ENCODE measurements at places on chromosomes 12 and 14. TPM values are rescaled to one million over a fixed set of nuclear protein-coding genes. Genes with fewer than 3 reads are reported as not detected.

TEX22 gene
- 3.5 TPM for total RNA-seq

DNA sequence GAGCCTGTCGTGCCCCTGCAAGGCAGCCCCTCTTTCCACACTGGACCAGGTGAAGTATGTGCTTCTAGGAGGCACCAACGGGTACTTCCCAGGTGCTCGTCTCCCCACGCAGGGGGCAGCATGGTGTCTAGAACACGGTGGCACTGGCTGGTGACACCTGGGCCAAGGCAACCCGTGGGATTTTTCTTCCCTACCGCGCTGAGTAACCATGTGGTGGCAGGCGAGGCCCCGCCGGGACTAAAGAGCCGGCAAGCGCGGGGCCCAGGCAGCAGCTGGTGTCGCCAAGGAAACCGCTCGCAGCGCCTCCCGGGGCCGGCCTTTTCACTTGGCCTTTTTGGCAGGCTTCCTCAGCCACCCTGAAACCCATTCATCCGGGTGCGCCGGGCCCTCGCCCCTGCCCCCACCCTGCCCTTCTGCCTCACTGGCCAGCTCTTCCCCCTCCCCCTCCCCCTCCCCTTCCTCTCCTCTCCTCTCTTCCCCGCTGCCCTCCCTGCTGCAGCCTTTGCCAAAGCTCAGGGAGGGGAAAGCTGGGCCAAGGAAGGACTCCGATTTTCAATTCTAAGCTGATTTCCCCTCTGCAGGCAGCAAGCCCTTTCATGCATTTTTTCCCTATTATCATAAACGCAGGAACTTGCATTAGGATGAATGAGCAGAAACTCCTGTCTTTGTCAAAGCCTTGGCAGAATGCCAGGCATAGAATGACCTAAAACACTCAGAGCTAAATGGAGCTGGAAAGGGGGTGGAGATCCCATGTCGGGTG lies 81.2 kb downstream of the IRF2BPL start:
- no peak overlapping the region for H3K4me3 ChIP-seq
- H3K36me3 ChIP-seq = no peaks in the 10 kb centered on the region
- peaks cover 18% of the 10 kb centered on the region for H3K4me1 ChIP-seq
- peak overlapping the region; percentile 88 for H3K27ac ChIP-seq
- peak; percentile 65 for DNase-seq
- H3K27me3 ChIP-seq = no peaks in the 10 kb centered on the region

DNA sequence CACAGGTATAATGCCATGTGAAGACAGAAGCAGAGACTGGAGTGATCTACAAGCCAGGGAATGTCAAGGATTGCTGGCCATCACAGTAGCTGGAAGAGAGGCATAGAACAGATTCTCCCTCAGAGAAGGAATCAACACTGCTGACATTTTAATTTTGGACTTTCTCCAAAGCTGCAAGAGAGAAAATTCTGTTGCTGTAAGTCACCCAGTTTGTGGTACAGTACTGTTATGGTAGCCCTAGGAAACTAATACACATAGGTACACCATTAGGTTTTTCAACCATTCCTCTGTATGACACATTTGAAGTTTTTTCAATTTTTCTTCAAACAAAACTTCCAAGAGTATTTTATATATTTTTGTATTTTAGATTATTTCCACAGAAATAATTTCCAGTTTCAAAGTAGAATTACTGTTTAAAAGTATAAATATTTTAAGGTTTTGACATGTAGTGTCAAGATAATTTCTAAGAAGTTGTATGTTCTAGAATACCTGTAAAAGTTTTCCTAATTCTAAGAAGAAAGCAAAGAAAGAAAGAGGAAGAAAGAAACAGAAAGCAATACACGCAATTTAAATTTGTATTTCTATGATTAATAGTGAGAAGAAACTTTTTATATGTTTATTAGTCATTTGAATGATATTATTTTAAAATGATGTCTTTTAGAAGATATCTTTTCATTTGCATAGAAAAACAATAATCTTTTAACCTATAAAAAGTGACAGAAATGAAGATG lies 64.9 kb upstream of the CATSPERB start:
- H3K4me3 ChIP-seq = no peak overlapping the region
- no peak overlapping the region for H3K27ac ChIP-seq
- H3K4me1 ChIP-seq = no peaks in the 10 kb centered on the region

LPAR5 gene
- 0.27 TPM for total RNA-seq

DNA sequence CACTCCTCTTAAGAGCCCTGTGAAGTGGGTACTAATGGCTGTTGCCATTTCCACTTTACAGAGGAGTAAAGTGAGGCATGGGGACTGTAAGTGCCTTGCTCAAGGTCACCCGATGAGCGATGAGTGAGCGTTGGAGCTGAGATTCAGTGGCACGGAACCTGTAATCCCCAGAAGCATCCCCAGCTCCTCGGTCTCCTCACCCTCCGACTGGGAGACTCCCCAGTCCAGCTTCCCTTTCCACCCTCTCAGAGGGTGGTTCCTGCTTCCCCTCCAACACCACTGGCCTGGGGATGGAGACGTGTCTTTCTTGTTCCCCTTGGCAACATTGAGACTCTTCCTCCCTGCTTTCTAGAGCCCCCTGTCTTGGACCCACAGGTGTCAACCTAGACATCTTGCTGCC lies 32.6 kb downstream of the TMEM63C start:
- H3K27ac ChIP-seq = no peak overlapping the region
- H3K27me3 ChIP-seq = peaks cover 51% of the 10 kb centered on the region
- DNase-seq = no peak
- H3K4me1 ChIP-seq = no peaks in the 10 kb centered on the region
- H3K4me3 ChIP-seq = no peak overlapping the region

- DNase-seq = no peak
- H3K4me3 ChIP-seq = no peak overlapping the region
- no peak overlapping the region for H3K27ac ChIP-seq
- no peaks in the 10 kb centered on the region for H3K27me3 ChIP-seq
- peaks cover 2% of the 10 kb centered on the region for H3K4me1 ChIP-seq
- peaks cover 13% of the 10 kb centered on the region for H3K36me3 ChIP-seq
Measured at GRCh38 chr12:71873821-71874220, 34.3 kb downstream of the TBC1D15 start.

CABP1 gene
- 0.49 TPM for total RNA-seq

DNA sequence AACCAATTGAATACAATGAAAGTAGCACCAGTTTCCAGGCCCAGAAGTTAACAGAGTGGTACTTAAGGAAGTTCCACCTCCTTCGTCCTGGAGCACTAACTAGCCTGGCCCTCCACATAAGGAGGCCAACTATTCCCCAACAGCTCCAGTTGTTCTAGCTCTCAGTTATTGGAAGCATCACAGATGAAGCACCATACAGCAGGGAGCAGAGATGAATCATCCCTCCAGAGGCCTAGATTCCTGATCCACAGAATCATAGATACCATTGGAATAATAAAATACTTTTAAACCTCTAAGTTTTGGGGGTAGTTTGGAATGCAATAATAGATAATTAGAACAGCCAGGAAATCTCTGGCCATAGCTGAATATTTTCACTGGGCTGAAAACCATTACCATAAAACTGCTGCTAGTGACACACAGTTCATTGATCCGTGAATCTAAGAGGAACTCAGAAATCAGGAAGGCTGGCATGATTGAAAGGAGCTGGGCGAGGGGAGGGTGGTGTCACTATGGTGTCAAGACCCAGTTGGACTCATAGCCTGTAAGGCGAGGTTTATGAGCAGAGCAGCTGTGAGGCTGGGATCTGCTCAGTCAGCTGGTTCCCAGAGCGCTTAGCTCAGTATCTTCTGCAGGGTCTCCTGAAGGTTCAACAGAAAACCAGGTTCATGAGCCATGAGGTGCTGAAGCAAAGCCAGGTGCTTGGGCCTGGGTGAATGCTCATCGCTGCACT lies 371.4 kb upstream of the TMTC1 start:
- H3K4me3 ChIP-seq = no peak overlapping the region
- H3K27me3 ChIP-seq = no peaks in the 10 kb centered on the region
- DNase-seq = no peak
- no peak overlapping the region for H3K27ac ChIP-seq
- H3K36me3 ChIP-seq = peaks cover 2% of the 10 kb centered on the region

DNA sequence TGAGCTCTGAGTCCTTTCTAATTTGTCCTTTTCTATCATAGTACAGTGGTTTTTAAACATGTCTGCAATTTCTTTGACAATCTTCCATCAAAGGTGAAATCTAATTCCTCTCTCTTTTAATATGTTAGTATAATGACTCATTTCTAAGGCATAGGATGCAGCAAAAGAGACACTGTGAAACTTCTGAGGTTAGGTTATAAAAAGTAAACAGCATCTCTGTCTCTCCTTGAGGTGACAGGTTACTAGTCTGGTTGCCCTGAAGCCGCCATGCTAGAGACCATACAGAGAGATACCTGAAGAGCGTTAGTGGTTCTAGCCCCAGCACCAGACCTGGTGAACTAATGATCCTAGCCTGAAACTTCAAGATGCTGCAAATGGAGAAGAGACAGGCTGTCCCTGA lies 114.3 kb downstream of the PPM1A start:
- no peak overlapping the region for H3K4me3 ChIP-seq
- no peak for DNase-seq
- no peaks in the 10 kb centered on the region for H3K27me3 ChIP-seq
- no peak overlapping the region for H3K27ac ChIP-seq
- no peaks in the 10 kb centered on the region for H3K4me1 ChIP-seq

GRCh38 chr14:22561661-22562579 lies 27.1 kb downstream of the DAD1 start:
- H3K27me3 ChIP-seq = no peaks in the 10 kb centered on the region
- peaks cover 6% of the 10 kb centered on the region for H3K36me3 ChIP-seq
- peaks cover 54% of the 10 kb centered on the region for H3K4me1 ChIP-seq
- DNase-seq = no peak

- H3K4me3 ChIP-seq = no peak overlapping the region
- H3K4me1 ChIP-seq = no peaks in the 10 kb centered on the region
- H3K27ac ChIP-seq = no peak overlapping the region
Measured at GRCh38 chr12:81811778-81812125, 52.6 kb upstream of the PPFIA2 start.

- DNase-seq = no peak
- H3K36me3 ChIP-seq = no peaks in the 10 kb centered on the region
- peaks cover 9% of the 10 kb centered on the region for H3K4me1 ChIP-seq
- no peak overlapping the region for H3K4me3 ChIP-seq
- H3K27ac ChIP-seq = no peak overlapping the region
Measured at GRCh38 chr12:51388069-51388799, 3.0 kb downstream of the GALNT6 start.

GRCh38 chr14:55425091-55425490 lies 13.5 kb upstream of the ATG14 start:
- peaks cover 7% of the 10 kb centered on the region for H3K27me3 ChIP-seq
- H3K4me3 ChIP-seq = no peak overlapping the region
- DNase-seq = no peak
- no peaks in the 10 kb centered on the region for H3K36me3 ChIP-seq
- H3K4me1 ChIP-seq = peaks cover 3% of the 10 kb centered on the region

DNA sequence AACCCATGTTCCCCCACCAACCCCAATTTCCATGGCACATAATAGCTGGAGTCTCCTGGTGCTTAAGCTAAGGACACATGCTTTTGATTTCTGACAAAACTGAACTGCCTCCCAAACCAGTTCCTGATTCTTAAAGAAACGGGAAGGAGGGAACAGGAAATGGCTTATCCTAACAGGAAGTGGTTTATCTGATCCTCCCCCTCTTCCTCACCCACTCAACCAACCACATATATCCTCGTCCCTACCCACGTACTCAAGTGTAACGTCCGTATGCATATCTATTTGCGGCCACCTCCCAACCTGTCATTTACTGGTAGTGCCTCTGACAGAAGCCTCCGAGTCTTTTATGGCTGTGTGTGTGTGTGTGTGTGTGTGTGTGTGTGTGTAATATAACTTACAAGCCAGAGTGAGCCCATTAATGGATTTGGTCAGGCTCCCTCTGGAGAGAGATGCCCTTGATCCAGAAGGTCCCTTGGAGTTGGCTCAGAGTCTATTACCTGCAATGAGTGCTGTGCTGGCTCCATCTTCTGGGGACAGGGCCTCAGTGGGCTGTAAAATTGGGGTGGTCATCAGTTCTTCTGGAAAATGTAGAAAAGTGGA lies 7.7 kb downstream of the DAZAP2 start:
- H3K4me1 ChIP-seq = peaks cover 3% of the 10 kb centered on the region
- H3K36me3 ChIP-seq = peaks cover 13% of the 10 kb centered on the region
- no peak overlapping the region for H3K4me3 ChIP-seq
- no peak for DNase-seq

GRCh38 chr12:40730281-40730680 lies 38.0 kb downstream of the CNTN1 start:
- no peak overlapping the region for H3K4me3 ChIP-seq
- H3K4me1 ChIP-seq = no peaks in the 10 kb centered on the region
- H3K27ac ChIP-seq = no peak overlapping the region
- H3K36me3 ChIP-seq = no peaks in the 10 kb centered on the region

- no peak overlapping the region for H3K4me3 ChIP-seq
- no peak overlapping the region for H3K27ac ChIP-seq
- peaks cover 2% of the 10 kb centered on the region for H3K36me3 ChIP-seq
- no peaks in the 10 kb centered on the region for H3K27me3 ChIP-seq
Measured at GRCh38 chr12:89781156-89781555, 72.5 kb upstream of the ATP2B1 start.

DNA sequence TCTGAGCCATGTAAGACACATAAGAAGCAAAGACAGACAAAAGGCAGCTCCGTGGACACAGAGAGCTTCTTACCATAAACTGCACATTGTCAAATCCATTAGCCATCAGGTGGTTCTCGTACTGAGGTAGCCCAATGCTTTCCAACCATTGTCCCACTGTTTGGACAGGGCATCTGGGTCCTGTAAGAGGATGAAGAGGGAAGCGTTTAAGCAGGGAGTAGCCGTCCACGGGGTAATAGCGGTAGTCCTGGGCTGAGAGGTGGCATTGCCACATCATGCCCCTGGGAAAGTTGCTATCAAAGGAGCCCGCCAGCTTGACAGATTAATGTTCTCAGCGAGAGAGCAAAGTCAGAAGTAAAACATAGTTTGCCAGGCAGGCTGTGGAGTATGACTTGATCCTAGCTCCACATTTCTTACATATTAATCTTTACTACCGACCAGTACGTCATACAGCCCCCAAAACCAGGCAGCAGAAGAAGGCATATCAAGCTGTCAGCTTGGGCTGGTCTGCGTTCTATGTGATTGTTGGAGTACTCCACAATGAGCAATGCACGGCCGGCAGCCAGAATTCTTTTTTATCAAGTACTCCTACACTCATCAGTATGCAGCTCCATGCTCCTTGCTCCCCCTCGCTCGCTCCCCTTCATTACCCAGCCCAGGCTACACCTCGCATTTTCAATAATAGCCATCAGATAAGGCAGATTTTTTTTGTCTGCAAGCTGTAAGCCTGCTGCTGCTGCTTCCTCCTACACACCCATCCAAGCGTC lies 493.2 kb upstream of the GARIN6 start:
- H3K4me1 ChIP-seq = peaks cover 15% of the 10 kb centered on the region
- H3K4me3 ChIP-seq = peak overlapping the region; percentile 9
- H3K27ac ChIP-seq = no peak overlapping the region
- H3K27me3 ChIP-seq = no peaks in the 10 kb centered on the region
- H3K36me3 ChIP-seq = no peaks in the 10 kb centered on the region

GRCh38 chr14:34980337-34980900 lies 2.4 kb upstream of the SRP54 start:
- no peaks in the 10 kb centered on the region for H3K27me3 ChIP-seq
- peaks cover 11% of the 10 kb centered on the region for H3K4me1 ChIP-seq
- H3K36me3 ChIP-seq = peaks cover 1% of the 10 kb centered on the region
- H3K27ac ChIP-seq = no peak overlapping the region
- DNase-seq = no peak

BRAP gene
- 23.1 TPM for total RNA-seq

SERPINA6 gene
- 1.6 TPM for total RNA-seq
